ENCODE measurements at places on chromosomes 2 and 18. TPM values are rescaled to one million over a fixed set of nuclear protein-coding genes. Genes with fewer than 3 reads are reported as not detected.

DNA sequence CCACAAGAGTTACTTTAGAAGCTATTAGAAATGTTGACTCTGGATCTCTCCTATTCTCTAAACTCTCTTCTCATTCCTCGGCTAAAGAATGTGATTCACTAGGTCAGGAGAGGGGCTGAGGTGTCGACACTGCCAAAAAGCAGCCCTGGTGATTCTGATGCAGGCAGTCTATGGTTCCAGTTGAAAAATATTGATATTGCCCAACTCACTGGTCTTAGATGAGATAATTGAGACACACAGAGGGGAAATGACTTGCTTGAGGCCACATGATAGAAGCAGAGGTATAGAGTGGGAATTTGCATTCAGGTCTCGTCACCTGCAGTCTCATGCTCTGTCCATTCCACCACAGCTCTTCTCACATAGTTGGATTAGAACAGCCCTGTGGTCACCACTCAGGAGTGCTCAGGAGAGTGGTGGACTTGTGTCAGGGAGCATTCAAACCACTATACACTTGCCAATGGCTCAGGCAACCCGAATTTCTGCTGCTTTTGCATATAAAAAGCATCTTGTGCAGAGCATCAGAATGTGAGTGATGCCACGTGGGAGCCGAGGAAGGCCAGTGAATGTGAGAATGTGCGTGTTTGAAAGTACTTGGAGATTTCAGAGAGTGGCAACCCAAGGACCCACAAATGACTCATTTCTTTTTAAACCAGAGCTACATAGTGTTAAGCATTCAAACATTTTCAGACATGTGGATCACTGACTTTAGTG is 65.1 kb upstream of the CTLA4 start:
- DNase-seq, result no peak

- no peak for DNase-seq
These were observed 1.6 kb downstream of the TEKT4 start for GRCh38 chr2:94872676-94873361.

DNA sequence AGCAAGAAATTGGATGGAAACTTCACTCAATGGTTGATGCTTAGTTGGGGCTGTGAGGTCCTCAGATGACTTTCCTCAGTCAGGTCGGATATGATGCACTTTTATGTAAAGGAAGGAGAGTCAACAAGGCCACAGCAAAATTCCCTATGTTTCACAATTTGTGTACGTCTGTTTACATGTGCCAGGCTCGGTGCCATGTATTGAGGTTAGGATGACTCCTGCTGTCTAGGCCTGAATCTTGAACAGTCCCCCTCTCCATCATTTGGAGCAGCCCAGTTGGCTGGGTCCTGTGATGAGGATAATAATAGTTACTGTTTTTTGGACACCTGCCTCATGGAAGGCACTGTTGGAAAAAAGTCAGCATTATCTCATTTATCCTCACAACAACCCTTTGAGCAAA is 43.1 kb downstream of the VSNL1 start:
- no peak for DNase-seq

- DNase-seq, result no peak
These were observed 116.0 kb upstream of the AQP4 start for GRCh38 chr18:26981360-26982082.

DNA sequence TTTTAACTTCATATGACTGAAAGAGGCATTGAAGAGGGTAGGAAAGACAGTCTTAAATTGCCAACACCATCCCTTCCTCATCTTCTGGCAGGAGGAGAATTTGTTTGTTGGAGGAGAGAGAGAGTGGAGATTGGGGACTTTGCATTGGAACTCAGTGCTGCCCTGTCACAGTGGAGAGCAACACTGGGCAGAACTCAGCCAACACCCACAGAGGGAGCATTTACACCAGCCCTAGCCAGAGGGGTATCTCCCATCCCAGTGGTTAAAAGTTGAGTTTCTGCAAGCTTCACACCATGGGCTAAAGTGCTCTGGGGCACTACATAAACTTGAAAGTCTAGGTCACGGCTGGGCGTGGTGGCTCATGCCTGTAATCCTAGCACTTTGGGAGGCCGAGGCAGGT is 174.1 kb downstream of the ANKRD30B start:
- no peak for DNase-seq

DNA sequence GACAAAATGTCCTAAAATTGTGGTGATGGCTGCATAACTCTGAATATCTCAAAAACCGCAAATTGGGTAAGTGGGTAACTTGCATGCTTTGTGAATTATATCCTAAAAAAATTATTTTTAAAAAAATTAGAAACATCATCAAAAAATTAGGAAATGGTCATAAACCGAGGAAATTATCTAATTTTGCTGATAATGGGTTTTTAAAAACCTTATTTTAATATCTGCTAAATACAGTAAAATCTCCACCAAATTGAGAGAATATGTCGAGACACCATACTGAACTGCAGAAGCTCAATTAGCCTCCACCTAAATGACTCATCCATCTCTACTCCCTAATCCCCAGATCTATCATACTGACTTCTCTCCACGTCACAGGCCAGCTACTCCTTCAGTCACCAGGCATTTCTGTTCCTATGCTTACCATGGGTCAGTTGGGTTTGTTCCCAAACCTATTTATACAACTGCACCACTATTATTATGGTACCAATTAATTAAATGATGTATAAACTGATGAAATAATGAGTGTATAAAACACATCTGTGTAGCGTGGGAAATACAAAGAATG is 36.1 kb downstream of the SPIRE1 start:
- DNase-seq, result no peak

DNA sequence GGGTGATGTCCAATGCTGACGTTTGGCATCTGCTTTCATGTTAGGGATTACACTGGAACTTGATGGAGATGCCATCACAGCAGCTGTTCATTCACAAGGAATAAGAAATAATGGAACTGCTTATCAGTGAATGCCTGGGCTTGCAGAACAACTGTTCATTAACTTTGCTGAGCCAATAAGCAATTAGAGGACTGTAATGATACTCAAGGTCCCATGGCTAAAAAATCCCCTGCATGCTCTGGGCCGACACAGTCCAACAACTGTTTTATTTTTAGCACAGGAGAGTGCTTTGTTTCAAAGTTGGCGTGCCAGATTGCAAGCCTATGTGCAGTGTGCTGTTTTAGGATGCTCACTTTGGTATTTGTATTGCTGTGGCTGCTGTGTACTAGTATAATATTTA is 408.0 kb upstream of the RGPD4 start:
- no peak for DNase-seq

GRCh38 chr18:46350598-46351159 is 246.5 kb downstream of the HAUS1 start:
- DNase-seq, result no peak

GRCh38 chr2:218223046-218223445 is 6.1 kb downstream of the ARPC2 start:
- DNase-seq, result no peak

- no peak for DNase-seq
These were observed 95.5 kb upstream of the TTC27 start for GRCh38 chr2:32532341-32532740.

DNA sequence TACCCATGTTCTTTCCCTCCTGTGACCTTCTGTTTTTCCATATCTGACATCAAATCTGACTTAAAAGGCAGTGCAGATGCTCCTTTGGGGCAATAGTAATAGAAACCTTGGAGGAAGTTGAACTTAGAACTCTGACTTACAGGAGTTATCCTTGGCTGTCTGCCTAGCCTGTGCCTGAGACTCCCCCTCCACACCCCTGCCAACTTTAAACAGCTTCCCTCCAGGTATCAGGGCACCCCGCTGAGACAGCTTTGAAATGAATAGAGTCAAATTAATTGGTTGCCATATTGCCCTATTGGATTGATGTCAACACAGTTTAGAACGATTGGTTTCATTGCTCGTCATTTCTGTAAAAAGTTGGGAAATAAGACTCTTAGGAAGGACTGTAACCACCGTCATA is 322.0 kb downstream of the PRKCE start:
- no peak for DNase-seq

GRCh38 chr18:5746844-5747243 is 148.5 kb downstream of the TMEM200C start:
- no peak for DNase-seq

GRCh38 chr2:178391701-178392100 is 59.3 kb downstream of the PRKRA start:
- no peak for DNase-seq

GRCh38 chr2:122100346-122100745 is 344.9 kb downstream of the TSN start:
- DNase-seq, result no peak

DNA sequence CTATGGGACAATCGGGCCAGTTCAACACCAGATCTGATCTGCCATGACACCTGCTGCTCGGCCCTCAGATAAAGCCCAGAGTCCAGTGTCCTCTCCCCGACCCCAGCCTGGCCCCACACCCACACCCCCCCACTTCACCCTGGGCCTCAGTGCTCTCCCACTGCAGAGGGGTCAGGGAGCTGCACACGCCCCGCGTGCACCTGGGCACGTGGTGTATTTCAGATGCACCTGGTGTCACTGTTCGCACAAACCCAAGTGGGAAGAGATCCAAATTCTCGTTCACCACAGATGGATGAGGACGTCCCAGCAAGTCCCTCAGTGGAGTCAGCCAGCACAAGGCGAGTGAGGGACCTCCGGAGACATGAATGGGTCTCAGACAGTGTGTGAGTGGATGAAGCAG is 161.3 kb downstream of the RTP5 start:
- DNase-seq, result no peak

- DNase-seq, result no peak
These were observed 50.8 kb downstream of the WIPF1 start for GRCh38 chr2:174546519-174547506.

DNA sequence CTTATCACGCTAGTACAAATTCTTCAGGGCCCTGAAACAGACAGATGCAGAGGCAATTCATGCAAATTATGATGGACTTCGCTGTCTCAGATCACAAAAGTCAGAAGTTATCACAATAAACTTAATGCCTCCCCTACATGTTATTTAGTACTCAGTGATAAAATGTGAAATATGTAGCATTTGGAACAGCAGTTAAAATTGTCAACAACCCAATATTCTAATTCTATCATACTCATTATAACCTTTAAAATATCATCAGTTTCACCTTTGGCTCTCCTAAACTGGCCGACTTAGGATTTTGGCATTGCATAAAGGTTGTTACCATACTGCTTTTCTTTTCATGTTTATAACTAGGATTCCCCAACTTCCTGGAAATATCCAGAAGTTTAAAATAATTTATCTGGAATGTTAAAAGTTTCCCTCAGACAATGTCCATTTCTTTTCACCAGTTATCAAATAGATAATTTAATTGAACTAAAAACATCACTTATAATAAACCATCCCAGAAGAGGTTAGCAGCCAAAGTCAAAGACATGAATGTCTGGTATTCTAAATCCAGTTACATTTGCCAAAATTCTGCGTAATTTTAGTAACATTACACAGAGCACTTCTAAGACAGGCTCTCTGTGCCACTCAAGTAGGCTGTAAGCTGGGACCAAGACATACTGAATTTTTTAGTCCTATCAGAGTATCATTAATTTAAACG is 239.8 kb downstream of the RBM43 start:
- no peak for DNase-seq

DNA sequence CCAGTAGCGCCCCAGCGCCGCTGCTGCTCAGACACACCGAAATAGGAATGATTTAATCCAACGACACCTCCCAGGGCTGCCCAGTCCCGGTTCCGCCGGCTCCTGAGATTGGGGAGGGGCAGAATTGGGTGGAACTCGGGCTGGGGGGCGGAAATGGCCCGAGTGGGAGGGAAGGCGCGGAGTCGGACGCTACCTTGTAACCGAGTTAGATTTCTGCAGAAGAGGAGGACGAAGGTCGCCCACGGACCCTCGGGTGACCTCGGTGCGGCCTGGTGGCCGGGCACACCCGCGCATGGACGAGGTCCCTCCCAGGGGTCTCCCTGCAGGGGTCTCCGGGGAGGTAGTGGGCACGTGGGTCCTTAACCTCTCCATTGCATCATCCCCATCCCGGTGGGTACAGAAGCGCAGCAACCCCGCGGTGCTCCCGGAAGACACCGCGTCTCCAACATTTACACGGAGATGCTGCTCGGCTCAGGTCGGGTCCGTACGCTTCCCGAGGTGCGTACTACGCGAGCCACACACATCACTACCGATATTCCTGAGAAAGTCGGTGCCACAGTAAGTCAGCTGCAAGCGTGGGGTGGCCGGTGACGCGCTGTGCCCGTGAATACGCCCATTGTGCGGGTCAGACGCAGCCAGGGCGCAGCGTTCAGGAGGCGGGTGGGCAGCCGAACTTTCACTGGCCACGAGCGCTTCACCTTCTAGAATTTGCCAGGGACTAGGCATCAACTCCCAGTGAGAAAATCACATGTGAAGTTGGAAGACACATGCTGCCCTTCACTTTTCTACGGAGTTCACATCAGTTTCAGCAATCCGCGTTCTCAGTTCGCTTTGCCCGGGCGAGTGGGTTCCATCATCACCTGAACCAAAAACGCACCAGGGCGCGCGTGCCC is 3.0 kb downstream of the ZNF516 start:
- DNase-seq, result no peak

DNA sequence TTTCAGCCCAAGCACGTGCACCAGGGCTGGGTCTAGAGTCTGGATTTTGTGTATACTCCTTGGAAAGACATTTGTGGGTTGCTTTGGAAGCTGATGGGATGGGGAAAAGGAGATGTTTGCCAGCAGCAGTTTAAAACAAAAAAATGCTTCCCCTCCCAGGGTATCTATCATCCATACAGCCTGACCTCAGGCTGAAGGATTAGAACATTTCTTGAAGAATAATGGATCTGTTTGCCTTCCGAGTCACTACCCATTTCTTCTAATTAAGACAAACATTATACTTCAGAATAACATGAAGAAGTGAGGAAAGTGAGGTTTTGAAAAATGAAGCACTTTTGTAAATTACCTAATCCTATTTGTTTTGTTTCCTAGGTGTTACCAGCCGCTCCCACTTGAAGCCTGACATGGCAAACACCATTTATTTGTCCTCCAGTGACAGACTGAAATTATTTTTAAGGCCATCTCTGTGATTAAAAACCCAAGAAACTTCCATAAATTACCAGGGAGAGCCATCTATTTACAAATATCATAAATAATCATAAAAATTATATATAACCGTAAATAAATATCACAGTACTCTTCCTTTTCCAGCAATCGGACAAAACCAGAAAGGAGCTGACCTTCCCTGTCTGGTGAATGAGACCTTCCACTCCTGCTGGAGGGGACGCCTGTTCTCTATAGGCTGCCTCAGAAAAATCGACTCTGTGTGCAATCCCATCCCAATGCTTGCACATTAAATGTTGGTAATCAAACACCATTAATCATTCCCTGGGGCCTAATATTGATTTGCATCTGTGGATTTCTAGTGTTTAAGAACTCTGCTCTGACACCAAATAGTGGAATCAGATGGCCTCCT is 106.8 kb downstream of the C1D start:
- DNase-seq, result no peak

NTSR2 gene
- polyA plus RNA-seq, result not detected

ADD2 gene
- 6.2 TPM for polyA plus RNA-seq

RAB31 gene
- 30.7 TPM for polyA plus RNA-seq

MOGAT1 gene
- not detected for polyA plus RNA-seq

UPP2 gene
- polyA plus RNA-seq, result 5.8 TPM

IL36A gene
- polyA plus RNA-seq, result not detected

ERFE gene
- polyA plus RNA-seq, result 10.2 TPM

ST8SIA5 gene
- polyA plus RNA-seq, result 1.3 TPM

PROKR1 gene
- polyA plus RNA-seq, result 0.64 TPM

IL36RN gene
- polyA plus RNA-seq, result not detected
